ENCODE measurements at places on chromosomes 5 and 9.

DNA sequence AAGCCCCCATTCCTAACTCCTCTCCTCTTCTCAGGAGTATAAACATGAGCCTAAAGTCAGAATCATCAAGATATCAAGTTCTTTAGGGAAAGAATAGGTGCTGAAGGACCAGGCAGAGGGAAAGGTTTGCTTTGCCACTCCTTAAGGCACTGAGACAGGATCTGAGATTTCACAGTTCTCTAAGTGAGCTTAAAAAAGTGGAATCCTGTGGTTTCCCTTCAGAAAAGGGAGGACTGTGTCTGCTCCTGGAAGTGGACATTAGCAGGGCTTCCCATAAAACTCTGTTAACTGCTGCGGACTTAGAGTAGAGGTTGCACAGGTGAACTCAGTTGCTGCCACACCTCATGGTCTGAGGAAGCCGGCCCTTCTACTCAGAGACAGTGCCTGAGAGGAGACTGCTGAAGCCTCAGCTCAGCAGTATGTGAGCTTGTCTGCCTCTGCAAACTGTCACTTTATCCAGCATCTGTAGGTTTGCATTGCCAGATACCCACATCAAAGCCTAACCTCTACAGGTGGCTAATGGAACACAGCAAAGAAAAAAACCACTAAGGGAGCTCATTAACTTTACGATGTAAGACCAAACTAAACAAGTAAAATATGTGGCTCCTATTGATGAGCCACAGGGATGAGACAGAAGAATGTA is 42.9 kb downstream of the RIC1 start:
- no peak for DNase-seq

DNA sequence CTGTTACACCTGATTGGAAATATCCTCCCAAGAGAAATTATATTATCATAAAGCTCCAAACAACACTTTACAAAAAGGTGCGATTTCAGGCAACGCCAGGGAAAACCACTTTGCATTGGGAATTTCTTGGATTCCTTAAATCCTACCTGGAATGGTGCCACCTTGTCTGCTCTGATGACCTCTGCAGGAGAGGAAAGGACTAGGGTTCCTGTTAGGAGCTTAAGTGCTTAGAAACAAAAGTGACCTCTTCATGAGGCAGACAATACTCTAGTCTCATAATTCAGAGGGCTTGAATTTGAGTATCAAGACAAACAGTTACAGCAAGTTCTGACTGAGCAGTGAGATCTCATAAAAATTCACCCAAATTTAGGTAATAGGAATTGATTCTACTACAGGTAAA is 33.9 kb upstream of the GLIS3 start:
- no peak for DNase-seq

GRCh38 chr5:119318256-119318894 is 37.4 kb upstream of the TNFAIP8 start:
- no peak for DNase-seq

- no peak for DNase-seq
Measured at GRCh38 chr5:150571836-150572235, 63.9 kb downstream of the NDST1 start.

DNA sequence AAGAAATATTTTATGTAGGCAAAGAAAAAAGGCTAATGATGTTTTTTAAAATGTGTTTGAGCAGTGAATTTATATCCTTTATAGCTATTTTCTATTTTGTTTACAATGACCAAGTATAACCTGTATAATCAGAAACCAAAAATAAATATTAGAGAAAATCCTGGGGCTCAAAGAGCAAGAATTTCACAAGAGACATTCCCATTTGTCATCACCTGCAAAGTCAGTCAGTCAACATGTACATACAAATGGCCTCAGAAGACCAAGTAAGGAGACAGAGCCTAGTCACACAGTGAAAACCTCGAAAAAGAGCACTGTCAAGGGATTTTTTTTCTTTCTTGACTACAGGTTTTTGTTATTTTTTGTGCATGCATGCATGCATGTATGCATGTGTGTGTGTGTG is 231.4 kb downstream of the GLIS3 start:
- DNase-seq = no peak

DNA sequence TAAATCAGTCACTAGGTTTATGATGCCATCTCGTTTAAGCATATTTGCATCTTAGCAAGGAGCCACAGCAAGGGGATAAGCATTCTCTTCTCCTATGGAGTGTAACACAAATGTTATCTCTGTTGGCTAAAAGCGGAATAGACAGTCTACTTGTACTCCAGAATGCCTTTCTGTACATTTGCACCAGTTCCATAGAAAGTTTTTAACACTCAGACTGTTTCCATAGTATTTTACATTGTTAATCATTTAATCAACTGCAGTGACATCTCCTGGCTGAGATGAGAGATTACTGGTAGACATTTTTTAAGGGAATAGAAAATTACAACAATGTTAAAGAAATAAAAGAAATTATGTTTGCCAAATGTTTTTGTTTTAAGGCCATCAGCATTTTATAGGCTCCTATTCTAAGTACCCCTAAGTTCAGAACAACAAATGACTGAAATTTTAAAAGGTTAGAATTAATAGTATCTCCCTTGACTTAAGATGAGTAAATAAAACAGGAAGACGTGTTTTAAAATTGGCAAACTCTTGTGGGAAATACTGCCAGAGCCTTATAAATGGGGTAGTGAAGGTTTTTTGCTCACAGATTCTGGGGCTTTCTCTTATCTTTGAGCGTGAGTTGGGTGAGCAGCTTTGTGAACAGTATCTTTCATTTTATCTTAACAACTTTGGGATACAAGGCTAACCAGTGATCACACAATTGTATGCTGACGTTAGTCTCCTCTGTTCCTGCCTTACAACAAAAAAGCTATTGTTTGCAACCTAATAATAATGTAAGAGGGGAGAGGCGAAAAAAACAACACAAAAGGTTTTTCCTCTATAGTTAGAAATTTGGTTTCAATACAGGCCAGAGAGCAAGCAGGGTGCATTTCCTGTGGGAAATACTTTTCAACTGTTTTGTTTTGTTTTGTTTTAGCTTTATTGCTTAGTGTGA is 294.3 kb downstream of the FBXL7 start:
- no peak for DNase-seq

DNA sequence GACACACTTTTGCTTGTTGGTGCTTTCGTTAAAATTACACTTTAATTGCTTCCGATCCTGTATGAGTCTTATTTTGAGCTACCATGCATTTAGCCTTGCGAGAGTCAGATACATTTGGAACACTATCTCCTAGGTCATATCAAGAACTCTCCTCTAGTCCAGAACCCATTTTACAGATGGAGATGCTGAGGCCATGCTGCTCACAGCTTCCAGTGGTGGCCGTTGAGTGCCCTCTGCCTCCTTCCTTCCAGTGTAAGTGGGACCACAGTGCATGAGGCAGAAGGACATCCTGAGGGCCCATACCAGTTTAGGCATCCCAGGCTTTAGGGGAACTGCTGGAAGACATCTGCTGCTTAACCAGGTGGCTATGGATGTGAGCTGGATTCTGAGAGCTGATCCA is 6.9 kb downstream of the CCNI2 start:
- no peak for DNase-seq

DNA sequence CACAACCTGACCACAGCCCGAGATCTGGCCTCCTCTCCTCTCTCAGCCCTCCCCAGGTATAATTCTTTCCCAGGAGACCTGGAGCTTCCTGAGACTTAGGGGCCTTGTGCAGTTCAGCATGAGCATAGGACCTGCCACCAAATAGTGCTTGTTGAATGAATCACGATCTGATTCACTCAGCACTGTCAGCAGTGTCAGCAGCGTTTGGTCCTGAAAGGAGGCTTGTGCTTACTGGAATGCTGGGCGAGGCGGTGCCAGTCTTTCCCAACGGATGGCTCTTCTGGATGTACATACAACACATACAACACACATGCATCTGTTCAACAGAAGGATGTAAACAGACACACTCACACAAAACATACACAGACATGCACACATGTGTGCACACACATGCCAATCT is 173.3 kb downstream of the COL23A1 start:
- no peak for DNase-seq

DNA sequence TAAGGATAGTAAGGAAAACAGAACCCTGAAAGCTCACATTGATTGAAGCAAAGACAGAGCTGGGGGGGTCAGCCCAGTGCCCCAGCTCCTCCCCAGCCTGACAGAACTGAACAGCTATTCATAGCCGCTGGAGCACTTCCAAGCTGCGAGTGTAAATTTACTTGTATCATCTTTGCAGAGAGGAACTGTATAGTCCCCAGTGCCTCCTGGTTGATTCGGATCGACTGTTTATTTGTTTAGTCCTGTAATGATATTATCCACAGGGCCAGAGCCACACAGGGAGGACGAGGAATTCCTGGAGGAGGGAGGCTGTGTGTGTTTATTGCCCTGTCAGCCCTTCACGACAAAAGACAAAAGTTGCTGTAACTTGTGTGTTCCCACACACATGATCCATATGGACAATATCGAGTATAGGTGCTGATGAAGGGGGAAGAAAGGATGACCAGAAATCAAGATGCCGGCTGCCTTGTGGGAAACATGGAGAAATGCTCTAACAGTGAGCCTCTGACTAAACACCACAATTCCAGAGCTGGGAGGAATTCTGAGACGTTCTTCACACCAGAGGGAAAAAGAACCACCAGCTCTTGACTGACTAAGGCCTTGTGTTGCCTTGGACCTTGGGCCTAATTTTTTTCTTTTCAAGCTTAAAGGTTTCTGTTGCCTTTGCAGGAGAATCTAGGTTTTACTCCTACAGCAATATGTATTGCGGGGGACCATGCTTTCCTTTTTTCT is 31.1 kb downstream of the FOXD1 start:
- no peak for DNase-seq

DNA sequence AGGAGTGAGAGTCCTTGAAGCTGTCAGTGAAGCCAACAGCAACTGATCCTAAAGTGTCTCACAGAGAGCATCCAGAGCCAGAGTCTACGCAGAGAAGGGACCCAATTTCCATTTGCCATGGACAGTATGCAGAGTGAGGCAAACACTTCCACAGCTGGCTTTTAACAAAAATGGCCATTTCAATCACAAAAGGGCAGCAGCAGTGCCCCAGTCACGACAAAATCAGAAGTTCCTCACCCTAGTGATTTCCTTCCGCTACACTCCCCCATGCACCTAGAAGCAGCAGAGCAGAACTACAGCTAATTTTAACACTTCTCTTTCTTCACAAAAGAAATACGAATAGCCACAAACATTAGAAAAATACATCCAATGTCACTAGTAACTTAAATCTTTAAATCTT is 27.9 kb downstream of the FBXW11 start:
- DNase-seq = no peak

DNA sequence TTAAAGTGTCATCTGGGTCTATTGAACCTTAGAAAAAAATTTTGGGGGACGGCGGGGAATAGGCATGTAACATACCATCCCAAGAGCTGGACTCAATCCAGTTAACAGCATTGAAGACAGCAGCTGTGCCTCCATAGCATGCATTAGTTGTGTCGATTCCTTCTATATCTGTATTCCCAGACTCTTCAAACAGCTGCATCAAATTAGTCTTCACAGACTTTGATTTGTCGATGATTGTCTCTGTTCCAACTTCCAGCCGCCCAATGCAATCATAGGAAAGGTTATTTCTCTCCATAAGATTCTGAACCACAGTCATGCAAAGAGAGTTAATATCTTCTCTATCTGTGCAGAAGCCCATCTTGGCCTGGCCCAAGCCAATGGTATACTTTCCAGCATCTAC is 14.8 kb downstream of the HMGCS1 start:
- DNase-seq = no peak

DNA sequence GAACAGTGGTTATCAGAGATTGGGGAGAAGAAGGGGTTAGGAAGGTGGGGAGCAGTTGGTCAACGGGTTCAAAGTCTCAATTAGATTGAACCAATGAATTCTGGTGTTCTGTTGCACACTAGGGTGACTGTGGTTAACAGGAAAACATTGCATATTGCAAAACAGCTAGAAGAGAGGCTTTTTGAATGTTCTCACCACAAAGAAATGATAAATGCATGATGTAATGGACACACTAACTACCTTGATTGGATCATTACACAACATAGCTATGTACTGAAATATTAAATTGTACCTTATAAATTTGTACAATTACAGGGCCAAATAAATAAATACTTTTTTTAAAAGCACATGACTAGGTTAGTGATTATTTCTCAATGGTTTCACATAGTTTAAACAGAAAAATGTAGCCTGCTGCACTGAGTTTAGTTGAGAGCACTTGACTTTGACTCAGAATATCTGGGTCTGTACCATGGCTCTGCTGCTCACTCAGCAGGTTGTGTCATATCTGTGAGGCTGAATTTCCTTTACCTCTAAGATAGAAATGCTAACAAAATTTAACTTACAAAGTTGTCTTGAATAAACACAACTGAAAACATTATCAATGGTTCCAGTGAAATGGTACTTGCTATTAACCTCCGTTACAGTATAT is 30.4 kb downstream of the NUDT12 start:
- DNase-seq = no peak

DNA sequence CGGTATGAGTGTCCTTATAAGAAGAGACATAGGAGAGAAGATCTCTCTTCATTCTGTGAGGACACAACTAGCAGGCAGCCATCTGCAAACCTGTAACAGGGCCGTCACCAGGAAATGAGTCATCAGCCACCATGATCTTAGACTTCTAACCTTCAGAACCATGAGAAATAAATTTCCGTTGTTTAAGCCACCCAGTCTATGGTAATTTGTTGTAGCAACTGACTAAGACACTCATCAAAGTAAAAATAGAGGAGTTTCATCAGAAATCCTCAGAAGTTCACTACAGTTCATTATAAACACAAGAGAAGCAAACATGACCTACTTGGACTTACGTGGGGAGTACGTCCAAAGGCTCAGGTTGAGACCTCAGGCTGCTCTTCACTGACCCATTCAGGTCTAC is 357.7 kb downstream of the SEMA5A start:
- DNase-seq = no peak

GRCh38 chr5:167358868-167359492 is 932.5 kb upstream of the WWC1 start:
- DNase-seq = no peak

GRCh38 chr5:170573114-170573513 is 69.3 kb downstream of the KCNIP1 start:
- DNase-seq = no peak

GRCh38 chr5:131944702-131945550 is 537 bp downstream of the MEIKIN start:
- no peak for DNase-seq

DNA sequence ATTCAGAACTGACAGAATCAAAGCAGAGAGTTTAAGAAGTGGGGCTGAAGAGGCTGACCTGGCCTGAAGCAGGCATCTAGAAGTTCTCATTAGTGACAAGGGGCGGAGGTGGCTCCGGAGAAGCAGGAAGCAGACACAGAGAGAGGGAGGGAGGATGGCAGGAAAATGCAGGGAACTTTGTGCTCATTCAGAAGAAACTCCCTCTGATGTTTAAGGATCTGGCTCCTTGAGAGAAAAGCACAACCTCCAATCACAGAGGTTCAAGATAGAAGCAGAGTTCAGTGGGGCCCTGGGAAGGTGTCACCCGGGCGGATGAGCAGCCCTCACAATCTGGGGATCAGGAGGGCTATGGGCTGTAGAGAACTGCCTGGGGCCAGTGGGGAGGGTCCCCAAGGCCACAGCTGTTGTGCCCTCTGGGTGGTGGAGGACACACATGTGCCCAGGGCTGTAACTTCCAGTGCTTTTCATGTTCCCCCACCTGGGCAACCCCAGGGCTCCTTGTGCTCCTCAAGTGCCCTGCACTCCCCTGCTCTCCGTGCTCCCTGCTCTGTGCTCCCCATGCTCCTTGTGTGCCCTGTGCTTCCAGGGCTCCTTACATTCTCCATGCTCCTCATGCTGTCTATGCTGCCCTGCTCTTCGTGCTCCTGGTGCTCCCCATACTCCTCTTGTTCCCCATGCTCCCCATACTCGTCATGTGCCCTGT is 51.4 kb downstream of the TRIP13 start:
- DNase-seq = no peak
